Right renal cortex interstitium (tissue), 3 donors: ENCODE measurements at places on chromosomes 6 and 20. TPM values are rescaled to one million over a fixed set of nuclear protein-coding genes. Genes with fewer than 3 reads are reported as not detected.

Gene C6orf58
- 2.1 TPM for polyA plus RNA-seq

Gene PSMB9
- 6.2 TPM for polyA plus RNA-seq

Gene ADGRB3
- polyA plus RNA-seq, result 4.6 TPM

Gene SLC35F1
- 3.3 TPM for polyA plus RNA-seq

Gene BPIFB2
- polyA plus RNA-seq, result not detected

Gene MRAP2
- 2.6 TPM for polyA plus RNA-seq

Gene DEFB124
- polyA plus RNA-seq, result not detected

Gene ADAT2
- polyA plus RNA-seq, result 11.2 TPM

Gene LY6G6C
- 0.18 TPM for polyA plus RNA-seq

Gene ZNF334
- polyA plus RNA-seq, result 25.6 TPM

Gene ISM1
- polyA plus RNA-seq, result 3.9 TPM

Gene CNKSR3
- polyA plus RNA-seq, result 62.1 TPM

Gene ESR1
- polyA plus RNA-seq, result 0.79 TPM

Gene TTLL9
- polyA plus RNA-seq, result 2.9 TPM

Gene GTSF1L
- polyA plus RNA-seq, result not detected

Gene SNAI1
- 9.9 TPM for polyA plus RNA-seq

Gene RIPOR3
- 6.9 TPM for polyA plus RNA-seq

Gene MCCD1
- 17.7 TPM for polyA plus RNA-seq

Gene KCNQ5
- 0.28 TPM for polyA plus RNA-seq

Gene LIN28B
- polyA plus RNA-seq, result 0.11 TPM

Gene SHLD1
- polyA plus RNA-seq, result 12.2 TPM

Gene CGAS
- 2.8 TPM for polyA plus RNA-seq

Gene PPP1R16B
- polyA plus RNA-seq, result 8.3 TPM
